ENCODE measurements at places on chromosomes 1 and 21.

DNA sequence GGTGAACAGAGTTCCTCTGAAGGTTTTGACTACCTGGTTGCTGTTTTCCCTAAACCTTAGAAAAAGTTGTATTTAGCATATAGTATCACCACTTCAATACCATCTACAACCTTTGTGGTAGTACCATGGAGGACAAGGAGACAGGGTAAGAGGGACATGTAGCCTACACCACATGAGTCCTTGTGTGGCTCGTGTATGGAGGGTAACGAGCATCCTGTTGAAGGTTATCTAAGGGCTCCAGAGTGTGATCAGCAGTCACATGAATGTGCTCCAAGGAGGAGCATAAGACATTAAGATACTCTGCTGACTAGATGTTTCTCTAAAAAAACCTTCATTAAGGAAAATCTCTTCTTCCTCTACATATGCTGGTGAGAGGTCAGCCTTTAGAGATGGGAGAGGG is 67.3 kb downstream of the VCAM1 start:
- DNase-seq: no peak

DNA sequence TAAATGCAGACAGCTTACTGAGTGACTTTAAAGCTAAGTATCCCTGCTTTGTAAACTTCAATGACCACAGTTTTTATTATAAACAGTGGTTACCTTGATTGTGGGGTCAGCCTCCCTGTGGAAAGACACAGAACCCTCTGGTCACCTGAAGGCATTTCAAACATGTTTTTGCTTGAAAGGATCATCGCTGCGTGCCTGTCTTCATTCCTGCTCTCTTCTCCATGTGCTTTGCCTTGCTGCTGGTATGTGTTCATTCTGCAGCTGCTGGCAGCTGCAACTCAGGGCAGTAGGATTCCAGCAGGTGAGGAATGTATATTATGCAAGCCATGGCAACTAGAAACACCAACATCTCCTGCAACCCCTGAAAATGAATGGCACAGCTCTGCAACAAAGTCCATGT is 81.0 kb upstream of the VAV3 start:
- DNase-seq: no peak

DNA sequence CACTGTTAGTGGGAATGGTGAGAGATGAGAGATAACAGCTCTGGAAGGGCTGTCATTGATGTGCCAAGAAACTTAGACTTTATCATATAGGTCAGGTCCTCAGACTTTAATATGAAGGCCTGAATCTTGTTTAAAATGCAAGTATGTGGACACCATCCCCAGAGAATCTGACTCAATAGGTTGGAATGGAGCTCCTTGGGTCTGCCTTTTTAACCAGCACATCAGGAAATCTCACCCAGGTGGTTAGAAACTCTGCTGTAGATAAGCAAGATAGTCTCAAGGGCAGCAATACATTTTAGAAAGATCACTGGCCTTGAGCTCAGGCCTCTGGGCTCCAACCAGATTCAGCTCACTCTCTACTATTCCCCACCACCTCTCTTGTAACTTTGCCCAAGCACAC is 180.4 kb downstream of the SLC44A5 start:
- no peak for DNase-seq

- DNase-seq: no peak
Measured at GRCh38 chr1:51644020-51644419, 27.1 kb downstream of the OSBPL9 start.

- peak; percentile 56 for DNase-seq
Measured at GRCh38 chr1:212700223-212700891, 717 bp upstream of the BATF3 start.

DNA sequence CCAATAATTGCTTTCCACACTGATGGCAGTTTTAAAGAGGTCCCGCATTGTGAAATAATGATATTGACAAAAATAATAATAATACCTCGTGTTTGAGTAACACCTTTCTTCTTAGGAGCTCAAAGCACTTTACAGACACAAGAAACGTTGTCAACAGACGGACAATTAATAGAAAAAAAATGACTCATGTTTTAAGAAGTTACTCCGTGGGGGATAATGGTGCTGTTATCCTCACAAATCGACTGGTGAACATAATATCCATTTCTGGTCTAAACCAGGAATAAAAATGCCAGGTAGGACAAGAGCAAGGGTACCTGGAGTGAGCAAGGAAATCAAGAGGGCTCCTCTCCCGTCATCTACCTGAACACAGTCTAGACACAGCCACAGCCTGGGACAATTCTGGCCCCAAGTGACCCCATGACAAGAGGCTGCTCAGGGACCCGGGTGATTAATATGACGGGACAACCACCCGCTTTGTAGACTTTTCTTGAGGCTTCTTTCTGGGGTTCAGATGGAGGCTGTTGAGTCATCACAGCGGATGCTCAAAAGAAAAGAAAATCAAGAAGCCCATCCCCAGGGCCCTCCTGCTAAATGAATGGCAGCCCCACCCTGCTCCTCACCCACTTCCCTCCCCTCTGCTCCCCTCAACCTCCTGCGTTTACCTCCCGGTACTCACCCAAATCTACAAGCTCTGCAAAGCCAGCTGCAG is 146.2 kb upstream of the IRF2BP2 start:
- DNase-seq: no peak

GRCh38 chr1:24636661-24637357 is 6.3 kb upstream of the SRRM1 start:
- DNase-seq: no peak

DNA sequence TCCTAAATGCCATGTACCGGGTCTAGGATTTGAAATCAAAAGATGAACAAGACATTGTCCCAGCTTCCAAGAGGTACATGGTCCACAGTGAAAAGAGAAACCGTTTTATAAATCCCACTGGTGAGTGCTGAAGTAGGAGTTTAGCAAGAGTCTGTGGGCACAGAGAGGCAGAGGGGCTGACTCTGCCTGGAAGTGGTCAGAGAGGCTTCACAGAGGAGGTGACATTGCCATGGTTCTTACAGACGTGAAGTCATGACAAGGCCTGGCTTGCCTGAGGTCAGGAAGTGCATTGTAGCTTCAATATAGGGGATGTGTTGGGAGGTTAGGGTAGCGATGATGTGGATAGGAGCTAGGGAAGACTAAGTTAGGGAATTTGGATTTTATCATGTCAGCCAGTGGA is 28.4 kb downstream of the MAPKAPK2 start:
- no peak for DNase-seq

- DNase-seq: no peak
Measured at GRCh38 chr1:56967900-56968832, 2.4 kb upstream of the C8B start.

DNA sequence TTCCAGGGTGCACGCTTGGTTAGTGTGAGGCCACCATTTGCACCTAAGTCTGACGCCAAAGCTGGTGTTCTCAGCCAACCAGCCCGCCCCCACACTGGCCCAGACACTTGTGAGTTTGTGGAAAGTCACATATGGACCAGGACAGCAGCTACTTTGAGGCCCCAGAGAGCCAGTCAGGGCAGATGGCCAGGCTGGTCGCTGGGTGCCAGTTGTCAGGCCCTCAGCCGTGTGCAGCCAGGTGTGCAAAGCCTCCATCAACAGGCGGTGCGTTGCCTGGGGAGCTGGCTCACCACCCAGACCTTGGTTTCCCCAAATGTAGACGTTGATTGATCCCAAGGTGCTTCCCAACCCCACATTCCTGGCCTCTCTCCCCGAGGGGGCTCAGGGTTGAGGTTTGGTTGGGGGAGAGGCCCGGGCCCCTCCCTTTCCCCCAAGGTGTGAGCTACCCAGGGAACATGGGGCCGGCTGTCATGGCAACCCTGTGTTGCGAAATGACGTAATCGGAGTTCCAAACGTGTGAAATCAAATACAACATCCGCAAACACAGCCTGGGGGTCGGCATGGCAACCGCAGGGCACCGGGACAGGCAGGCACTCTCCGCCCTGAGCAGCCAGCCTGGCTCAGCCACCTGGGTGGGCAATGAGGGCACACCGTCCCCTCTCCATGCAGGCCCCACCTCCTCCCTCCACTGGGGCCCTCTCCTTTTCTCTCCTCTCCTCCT is 42.2 kb upstream of the WNT4 start:
- DNase-seq: no peak

- DNase-seq: no peak
Measured at GRCh38 chr1:37473431-37474045, 842 bp upstream of the ZC3H12A start.

GRCh38 chr21:46109313-46110221 is 11.7 kb downstream of the COL6A2 start:
- DNase-seq: no peak

GRCh38 chr21:42146821-42147220 is 72.1 kb upstream of the ABCG1 start:
- DNase-seq: no peak

DNA sequence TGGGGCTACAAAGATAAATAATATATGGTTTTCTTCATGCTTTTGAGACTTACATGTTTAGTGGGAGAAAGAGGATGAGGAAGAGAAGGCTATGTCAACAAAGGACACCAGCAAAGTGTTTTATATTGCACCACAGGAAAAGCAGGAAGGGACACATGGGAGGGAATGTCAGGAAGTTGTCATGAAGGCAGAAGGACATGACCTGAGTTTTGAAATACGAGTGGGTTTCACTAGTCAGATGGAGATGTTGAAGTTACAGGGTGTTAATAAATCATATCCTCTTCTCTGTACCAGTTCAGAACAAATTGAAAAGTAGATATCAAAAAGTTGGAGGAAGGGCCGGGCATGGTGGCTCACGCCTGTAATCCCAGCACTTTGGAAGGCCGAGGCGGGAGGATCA is 18.2 kb upstream of the AGO1 start:
- DNase-seq: no peak

- no peak for DNase-seq
Measured at GRCh38 chr1:87100271-87100670, 185.8 kb downstream of the HS2ST1 start.

GRCh38 chr1:82755671-82756070 is 954.9 kb downstream of the ADGRL2 start:
- DNase-seq: no peak

- no peak for DNase-seq
Measured at GRCh38 chr1:205510308-205510950, 6.0 kb downstream of the CDK18 start.

- no peak for DNase-seq
Measured at GRCh38 chr1:61301824-61302657, 219.7 kb downstream of the NFIA start.

DNA sequence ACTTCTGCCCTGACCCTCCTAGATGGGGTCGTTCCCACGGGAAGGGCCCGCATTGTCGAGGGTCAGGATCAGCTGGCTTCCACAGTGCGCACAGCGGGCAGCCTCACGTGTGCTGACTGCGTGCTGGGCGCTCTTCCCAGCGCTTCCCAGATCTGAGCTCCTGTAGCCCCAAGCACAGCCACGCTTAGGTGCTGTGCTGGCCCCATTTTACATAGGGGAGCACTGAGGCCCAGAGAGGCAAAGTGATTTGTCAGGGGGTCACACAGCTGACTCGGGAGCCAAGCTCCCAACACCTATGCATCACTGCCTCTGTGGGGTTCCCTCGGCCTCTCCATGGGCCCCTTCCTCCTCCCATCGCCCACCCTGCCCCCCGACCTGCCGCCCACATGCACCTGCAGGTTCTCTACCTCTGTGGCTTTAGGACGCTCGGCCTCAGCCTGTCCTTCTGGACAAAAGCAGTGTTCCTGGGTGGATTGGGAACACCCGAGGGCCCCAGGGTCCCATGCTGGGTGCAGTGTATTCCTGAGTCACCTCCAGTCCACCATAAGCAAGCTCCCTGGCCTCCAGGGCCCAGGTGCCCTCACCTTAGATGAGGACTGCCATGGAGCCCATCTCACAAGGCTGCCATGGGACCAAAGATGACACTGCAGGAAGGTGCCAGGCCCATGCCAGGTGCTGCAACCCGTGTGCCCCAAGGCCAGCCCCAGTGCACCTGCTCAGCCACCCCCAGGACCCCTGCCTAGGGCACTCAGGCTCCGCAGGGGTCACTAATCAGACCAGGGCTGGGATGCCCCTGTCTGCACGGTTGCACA is 23.3 kb downstream of the TFF3 start:
- DNase-seq: no peak

- peak; percentile 20 for DNase-seq
Measured at GRCh38 chr1:52551507-52552235, 1.2 kb downstream of the TUT4 start.

- no peak for DNase-seq
Measured at GRCh38 chr1:47483651-47484050, 45.8 kb downstream of the FOXD2 start.

- DNase-seq: no peak
Measured at GRCh38 chr1:243923292-243924171, 73.5 kb upstream of the AKT3 start.

DNA sequence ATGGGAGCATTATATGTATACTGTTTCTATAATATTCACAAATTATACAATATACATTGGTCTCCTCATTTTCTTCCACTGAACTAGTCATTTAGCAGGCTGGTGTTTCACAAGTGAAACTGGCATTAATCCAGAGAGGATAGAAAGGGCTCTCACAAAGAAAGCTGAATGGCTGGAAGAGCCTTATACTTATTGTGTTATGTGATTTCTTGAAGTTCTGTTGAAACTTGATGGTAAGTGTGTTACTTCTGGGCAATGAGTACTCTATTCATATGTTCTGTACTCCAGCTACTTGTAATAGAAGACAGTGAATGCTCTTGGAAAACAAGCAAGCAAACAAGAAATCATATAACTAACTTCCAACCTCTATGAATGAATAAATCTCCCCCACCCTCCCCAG is 14.9 kb downstream of the STX12 start:
- no peak for DNase-seq

- DNase-seq: no peak
Measured at GRCh38 chr1:17599954-17600300, 60.4 kb downstream of the ARHGEF10L start.

DNA sequence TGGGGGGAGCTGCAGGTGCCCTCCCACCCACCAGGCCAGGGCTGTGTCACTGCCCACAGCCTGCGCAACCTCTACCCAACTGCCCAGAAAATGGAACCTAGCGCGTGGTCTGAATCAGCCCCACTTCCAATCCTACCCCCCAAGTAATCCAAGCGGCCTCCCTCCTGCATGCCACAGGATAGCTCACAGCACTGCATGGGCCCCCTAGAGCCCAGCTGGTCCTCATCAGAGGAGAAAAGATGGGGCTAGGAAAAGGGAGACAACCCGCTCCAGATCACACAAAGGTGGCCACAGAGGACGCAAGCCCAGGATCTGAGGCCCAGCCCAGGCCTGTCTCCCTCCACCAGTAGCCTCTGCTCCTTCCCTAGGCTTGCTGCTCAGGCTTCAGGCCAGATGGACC is 6.2 kb downstream of the ADGRB2 start:
- DNase-seq: no peak

DNA sequence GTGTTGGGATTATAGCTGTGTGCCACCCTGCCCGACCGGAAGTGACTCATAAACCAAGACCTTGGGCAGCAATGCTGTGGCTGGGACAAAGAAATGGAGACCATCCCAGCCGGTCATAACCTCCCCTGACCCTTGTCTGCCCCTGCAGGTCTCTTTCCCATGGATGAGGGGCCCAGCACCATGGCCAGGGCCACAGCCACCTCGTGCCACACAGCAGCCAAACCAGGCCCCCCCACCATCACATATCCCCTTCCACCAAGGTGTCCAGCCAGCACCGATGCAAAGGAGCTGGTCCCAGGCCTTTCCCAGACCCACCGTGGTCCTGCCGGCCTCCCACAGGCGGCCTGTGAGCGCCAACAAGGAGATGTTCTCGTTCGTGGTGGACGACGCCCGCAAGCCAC is 42.2 kb downstream of the FHAD1 start:
- no peak for DNase-seq

Data from activated gamma-delta T cell treated with anti-CD3 and anti-CD28 coated beads, Interleukin-2, amount 50 U/mL, for 16 hours (primary cell).